ENCODE measurements at places on chromosomes 12 and 14.

DNA sequence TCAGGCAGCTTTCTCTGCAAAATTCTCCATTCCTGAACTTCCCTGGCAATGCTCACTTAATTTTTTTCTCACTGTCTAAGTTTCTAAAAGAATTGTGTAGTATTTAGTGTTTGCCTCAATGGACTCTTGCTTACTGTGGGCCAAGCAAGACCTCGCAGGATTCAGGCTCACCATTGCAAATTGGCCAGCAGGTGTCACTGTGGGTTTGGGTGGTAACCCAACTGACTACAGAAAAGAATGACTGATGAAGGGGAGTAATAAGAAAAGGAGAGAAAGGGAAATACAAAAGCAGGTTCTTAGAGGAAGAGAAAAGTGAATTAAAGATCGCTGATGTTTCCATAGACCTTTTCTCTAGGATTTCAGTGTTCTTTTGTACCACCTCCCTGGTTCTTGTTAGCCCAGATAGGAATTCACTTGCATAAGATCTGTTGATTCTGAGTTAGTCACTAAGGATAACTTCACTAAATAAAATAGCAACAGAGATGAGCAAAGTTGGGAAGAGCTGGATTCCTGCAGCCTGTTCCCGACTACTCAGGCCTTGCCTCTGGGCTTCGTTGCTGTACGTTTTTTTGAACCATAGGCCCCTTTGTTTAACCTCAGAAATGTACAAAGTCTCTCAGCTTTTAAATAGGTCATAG, 386.5 kb upstream of the DDHD1 start:
- peak; percentile 72 for DNase-seq

DNA sequence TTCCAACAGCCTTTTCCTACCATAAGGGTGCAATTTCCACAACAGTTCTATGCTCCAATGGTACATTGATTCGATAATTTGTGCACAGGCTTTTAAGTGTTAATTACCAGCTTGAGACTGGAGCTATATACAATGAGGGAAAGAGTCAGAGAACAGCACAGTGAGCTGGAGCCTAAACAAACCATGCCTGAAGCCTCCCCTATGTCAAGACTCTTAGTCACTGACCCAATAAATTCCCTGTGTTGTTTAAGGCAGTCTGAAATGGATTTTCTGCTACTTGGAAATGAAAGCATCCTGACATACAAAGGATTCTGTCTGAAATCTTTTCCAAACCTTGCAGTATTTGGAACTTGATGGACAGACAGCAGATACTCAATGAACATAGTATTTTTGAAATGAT, 149.0 kb downstream of the EFCAB11 start:
- no peak for DNase-seq

GRCh38 chr14:100069161-100069800, 4.1 kb downstream of the EVL start:
- DNase-seq: peak; percentile 19

GRCh38 chr12:103382736-103383346, 112.9 kb downstream of the C12orf42 start:
- DNase-seq: no peak

DNA sequence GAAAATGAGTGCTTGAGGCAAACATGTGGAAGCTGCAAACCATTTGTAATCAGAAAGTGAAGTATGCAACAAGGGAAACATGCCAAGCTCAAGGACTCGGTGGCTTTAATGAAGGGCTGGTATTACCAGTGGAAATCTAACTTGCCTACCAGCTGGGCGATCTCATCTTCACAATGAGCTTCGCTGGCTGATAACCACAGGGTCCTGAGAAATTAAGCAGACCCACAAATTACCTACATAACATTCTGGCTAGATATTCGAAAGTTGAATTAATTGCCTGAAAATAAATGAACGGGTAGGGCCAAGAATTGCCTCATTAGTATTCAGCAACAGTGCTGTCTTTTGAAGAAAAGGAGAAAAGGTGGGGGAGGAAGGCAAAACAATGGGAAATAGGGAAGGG, 439.4 kb downstream of the PDZRN4 start:
- no peak for DNase-seq

DNA sequence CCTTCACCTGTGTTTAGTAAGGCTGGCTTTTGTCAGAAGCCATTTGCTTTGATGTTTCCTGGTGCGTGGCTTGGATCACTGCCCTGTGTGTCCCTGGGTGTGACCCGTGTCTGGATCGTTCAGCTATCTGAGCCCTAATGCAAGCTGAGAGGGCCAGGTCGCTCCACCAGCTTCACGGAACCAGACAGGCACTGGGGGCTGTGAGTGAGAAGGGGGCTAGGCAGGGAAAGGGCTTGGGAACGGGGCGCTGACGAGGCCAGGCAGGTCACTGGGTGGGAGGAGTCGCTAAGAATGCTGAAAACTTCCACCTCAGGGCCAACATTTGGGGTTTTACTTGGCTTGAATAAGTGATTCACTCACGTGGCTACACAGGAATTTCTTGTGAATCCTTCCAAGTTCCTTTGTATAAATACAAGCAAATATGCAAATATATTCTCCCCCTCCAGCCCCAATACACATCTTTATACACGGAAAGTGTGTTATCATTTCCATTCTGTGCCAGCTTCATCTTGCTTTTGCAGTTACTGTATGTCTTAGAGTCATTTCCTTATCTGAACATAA, 24.2 kb upstream of the MMP17 start:
- no peak for DNase-seq

- DNase-seq: no peak
These were observed 23.4 kb upstream of the BMP4 start for GRCh38 chr14:53979747-53980642.

- no peak for DNase-seq
These were observed 2.8 kb downstream of the CAND1 start for GRCh38 chr12:67271976-67272375.

DNA sequence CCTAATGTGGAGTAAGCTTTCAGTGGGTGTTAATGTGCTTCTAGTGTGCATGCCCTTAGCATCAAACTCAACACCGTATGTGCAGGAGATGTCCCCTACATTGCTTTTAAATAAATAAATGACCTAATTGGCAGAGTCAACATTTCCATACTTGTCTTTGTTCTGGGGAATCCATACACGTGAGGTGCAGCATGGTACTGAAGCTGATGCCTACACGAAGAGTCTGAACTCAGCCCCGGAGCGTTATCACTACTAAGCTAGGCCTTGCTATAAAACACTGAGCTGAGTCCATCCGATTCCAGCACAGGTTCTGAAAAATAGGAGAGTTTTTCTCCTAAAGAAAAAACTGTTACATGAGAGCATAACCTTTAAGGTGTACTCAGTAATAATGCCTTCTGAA, 125.0 kb upstream of the DYRK2 start:
- no peak for DNase-seq

- no peak for DNase-seq
These were observed 141.8 kb upstream of the G2E3 start for GRCh38 chr14:30417121-30417520.

GRCh38 chr14:89851106-89851505, 103.4 kb downstream of the EFCAB11 start:
- DNase-seq: no peak

DNA sequence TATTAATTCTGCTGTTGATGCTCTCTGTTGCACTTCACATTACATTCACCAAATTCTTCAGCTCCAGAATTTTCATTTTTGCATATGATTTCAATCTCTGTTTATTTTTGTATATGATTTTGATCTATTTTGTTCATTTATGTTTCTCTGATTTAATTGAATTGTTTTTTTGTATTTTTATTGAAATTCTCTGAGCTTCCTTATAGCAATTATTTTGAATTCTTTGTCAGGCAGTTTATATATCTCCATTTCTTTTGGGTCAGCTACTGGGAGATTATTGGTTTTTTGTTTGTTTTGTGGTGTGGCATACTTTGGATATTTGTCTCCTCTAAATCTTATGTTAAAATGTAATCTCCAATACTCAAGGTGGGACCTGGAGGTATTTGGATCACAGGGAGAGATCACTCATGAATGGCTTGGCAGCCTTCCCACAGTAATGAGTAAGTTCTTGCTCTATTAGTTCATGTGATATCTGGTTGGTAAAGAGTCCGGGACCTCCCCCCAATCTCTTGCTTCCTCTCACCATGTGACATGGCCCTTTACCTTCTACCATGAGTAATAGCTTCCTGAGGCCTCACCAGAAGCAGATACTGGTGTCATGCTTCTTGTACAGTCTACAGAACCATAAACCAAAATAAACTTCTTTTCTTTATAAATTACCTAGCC, 8.7 kb upstream of the TCL1A start:
- DNase-seq: no peak

DNA sequence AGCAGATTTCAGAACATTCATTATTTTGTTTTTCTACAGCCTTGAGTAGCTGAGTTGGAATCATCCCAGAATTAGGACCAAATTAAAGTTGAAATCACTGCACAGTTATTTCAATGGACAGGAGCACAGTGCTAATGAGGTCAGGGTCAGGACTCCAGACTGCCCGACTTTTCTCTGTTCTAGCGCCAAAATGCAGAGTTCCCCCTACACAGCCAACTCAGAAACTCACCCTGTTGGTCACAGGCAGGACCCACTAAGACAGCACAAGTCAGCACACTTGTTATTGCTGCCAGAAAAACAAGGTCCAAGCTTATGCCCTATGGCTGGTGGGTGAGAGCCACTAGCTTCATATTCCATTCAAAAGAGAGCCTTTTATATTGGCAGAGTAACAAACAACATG, 198.1 kb upstream of the KRR1 start:
- no peak for DNase-seq

GRCh38 chr14:93183596-93184317, 940 bp downstream of the MOAP1 start:
- DNase-seq: no peak

- DNase-seq: no peak
These were observed 22.1 kb downstream of the PRKCH start for GRCh38 chr14:61343471-61343870.

GRCh38 chr12:39277416-39277815, 165.5 kb downstream of the KIF21A start:
- DNase-seq: no peak

- no peak for DNase-seq
These were observed 18.4 kb downstream of the RAD52 start for GRCh38 chr12:931060-931459.

- DNase-seq: no peak
These were observed 49.0 kb downstream of the TMEM117 start for GRCh38 chr12:43884683-43885410.

GRCh38 chr14:51566831-51567582, 84.7 kb upstream of the FRMD6 start:
- DNase-seq: no peak

DNA sequence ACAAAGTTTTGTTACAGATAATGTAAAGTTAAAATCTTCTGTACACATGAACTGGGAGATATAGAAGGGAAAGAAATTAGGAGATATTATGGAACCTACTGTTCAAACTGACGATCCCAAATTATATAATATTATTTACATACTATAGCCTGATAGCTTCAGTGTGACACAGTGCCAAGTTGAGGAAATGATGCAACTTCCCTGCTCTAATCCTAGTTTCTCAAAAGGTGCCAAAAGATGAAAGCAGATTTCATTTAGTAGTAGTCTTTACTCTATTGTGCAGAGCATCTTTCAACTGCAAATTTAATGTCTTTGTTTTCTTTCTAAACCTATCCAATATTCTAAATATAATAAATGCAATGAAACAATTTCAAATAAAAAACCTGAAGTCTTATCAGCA, 46.9 kb downstream of the COCH start:
- DNase-seq: no peak

GRCh38 chr12:19404242-19404880, 34.9 kb upstream of the AEBP2 start:
- no peak for DNase-seq

DNA sequence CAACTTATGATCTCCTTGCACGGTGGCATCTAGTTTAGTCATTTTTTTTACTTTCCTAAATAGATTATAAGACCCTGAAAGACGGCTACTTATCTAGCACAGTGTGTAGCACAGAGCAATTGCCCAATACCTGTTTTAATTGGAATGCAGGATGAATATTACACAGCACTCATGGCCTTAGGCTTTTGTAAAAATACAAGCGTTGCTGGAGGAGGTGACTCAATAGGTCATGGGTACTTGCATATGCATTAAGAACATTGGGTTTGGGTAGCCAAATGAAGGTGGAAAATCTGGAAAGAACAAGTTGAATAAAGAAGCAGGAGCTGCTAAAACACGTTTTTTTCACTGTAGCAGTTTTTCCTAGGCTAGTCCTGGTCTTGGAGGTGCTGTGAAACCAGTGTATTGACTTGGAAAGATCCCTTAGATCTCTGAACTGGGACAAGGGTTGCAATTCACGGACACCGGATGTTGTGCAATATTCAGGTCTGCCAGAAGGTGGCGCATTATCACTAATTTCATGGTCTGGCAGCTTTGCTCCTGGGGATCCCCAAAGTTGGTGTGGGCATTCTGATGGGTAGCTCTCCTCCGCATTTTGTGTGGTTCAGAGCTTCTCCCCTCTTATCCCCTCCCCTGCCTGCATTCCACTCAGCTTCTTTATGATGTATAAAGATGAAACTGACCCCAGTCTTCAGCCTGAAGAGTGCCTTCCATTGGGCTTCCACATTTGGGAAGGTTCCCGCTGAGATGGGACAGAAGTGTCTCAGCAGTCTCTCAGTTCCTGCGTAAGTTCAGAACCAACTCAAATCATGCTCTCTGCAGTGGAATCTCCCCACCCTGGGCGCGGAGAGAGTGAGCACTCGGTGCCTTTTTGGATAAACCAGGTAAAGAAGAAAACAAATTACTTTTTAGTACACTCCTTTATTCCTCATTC, 278.3 kb downstream of the NRXN3 start:
- peak; percentile 74 for DNase-seq

GRCh38 chr12:58470266-58471010, 449.9 kb downstream of the LRIG3 start:
- no peak for DNase-seq

- DNase-seq: peak; percentile 30
These were observed at the start of gene TAC3 for GRCh38 chr12:57016348-57016747. TAC3 (minus strand) TSS chr12:57016529; CDS start chr12:57015797, 732 bp downstream.

DNA sequence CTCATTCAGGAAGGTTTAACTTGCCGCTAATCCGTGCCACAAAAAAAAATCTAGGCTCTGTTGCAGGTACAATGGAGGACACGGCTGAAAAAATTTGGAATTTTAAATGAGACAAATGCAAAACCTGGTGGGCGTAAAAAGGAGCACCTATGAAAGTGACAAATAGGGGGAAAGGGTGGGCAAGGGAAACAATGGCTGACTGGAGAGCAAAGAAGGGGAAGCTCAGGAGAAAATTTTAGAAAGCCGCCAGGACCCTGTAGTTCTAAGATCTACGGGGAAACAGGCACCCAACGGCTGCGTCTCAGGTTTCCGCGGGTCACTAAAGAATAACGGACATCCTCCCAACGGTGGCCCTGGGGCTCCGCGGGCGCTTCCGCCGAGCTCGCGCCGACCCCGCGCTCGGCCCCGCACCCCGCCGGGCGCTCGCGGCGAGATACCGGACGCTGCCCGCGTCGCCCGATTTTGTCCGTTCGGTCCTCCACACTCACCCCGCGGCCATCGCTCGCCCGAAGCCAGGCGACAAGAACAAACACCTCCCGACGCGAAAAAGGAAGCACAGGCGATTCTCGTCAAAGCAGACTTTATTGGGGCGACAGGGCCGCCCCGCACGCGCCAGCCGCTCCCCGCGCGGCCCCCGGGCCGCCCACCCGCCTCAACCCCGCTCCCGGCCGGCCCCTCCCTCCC, 1.1 kb upstream of the YY1 start:
- peak; percentile 80 for DNase-seq

- DNase-seq: no peak
These were observed 508 bp upstream of the KCNH5 start for GRCh38 chr14:63045612-63046320.

- no peak for DNase-seq
These were observed 702.7 kb downstream of the MED13L start for GRCh38 chr12:115574826-115575225.

Measured in erythroblast (primary cell).